ENCODE measurements at places on chromosomes 2 and 18. TPM values are rescaled to one million over a fixed set of nuclear protein-coding genes. Genes with fewer than 3 reads are reported as not detected.

- H3K4me1 ChIP-seq = no peaks in the 10 kb centered on the region
- H3K36me3 ChIP-seq = no peaks in the 10 kb centered on the region
- H3K4me3 ChIP-seq = no peak overlapping the region
- H3K27ac ChIP-seq = no peak overlapping the region
Observed at GRCh38 chr18:36381075-36381474, 83.6 kb downstream of the FHOD3 start.

- no peak overlapping the region for H3K4me3 ChIP-seq
- no peak overlapping the region for H3K27ac ChIP-seq
- no peaks in the 10 kb centered on the region for H3K36me3 ChIP-seq
- H3K4me1 ChIP-seq = no peaks in the 10 kb centered on the region
Observed at GRCh38 chr2:10007435-10007834, 35.9 kb upstream of the KLF11 start.

- H3K4me1 ChIP-seq = peaks cover 12% of the 10 kb centered on the region
- H3K4me3 ChIP-seq = no peak overlapping the region
- no peak for DNase-seq
Observed at GRCh38 chr2:65276609-65277008, 49.0 kb downstream of the ACTR2 start.

GRCh38 chr18:10101729-10102128 is 187.9 kb downstream of the VAPA start:
- no peak for DNase-seq
- no peak overlapping the region for H3K4me3 ChIP-seq
- H3K4me1 ChIP-seq = no peaks in the 10 kb centered on the region

The SIX3 gene
- not detected for total RNA-seq

GRCh38 chr2:166067229-166067628 is 60.6 kb downstream of the SCN1A start:
- no peak for DNase-seq
- no peak overlapping the region for H3K27ac ChIP-seq
- H3K4me1 ChIP-seq = no peaks in the 10 kb centered on the region
- H3K36me3 ChIP-seq = no peaks in the 10 kb centered on the region

The PLEKHH2 gene
- total RNA-seq = 2.8 TPM

The CAPN14 gene
- total RNA-seq = 0.59 TPM

DNA sequence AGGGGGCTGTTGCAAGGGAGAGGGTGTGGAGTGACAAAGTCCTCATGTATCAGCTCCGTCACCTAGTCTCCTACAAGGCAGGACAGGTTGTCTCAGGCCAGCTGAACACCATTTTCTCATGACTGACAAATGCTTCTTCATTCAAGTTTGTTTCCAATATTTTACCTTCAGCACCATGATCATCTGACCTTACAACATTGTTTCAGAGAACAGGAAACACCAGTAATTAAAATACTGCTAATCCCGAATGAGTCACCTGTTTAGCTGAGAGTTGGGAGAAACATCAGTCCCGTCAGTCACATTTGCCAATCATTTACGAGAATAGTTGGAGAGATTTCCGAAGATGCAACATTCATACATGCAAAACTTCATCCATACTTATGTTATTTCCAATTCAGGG is 25.7 kb upstream of the SP5 start:
- H3K4me1 ChIP-seq = no peaks in the 10 kb centered on the region
- H3K36me3 ChIP-seq = no peaks in the 10 kb centered on the region
- H3K4me3 ChIP-seq = no peak overlapping the region
- H3K27ac ChIP-seq = no peak overlapping the region

DNA sequence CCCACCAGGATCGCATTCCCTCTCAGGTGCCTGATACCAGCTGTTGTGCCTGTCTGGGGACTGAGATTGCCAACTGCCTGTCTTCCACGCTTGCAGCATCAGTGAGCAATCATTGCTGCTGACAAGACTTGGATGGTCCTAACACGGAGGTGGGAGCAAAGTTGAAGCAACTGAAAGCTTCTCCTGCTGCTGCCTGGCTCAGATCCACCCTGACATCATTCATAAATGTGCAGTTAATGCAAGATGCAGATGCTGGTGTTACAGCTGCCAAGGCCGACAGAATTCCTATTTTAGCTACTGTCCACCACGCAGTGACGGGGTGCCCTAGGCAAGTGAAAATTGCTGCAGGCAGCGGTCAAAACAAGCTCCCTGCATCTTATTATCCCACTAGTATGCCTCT is 131.4 kb downstream of the VWC2L start:
- H3K27ac ChIP-seq = no peak overlapping the region
- no peak overlapping the region for H3K4me3 ChIP-seq
- DNase-seq = no peak
- no peaks in the 10 kb centered on the region for H3K4me1 ChIP-seq
- no peaks in the 10 kb centered on the region for H3K27me3 ChIP-seq

DNA sequence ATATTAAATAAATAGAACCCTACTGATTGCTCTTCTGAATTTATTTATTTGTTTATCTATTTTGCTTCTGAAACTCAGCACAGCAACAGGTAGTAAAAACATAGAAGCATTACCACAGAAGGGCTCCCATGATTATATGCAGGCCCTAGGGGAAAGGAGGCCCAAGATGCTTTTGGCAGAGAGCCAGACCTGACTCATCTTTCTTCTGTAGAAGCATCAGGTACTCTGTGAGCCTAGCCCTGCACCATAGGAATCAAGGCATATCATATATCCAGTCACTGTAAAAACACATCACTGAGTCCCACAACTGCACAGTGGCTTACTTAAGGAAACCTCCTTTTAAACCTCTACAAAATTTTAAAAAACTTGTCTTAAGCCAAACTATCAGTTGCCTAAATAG is 1.8 kb downstream of the SCN9A start:
- no peak overlapping the region for H3K27ac ChIP-seq
- H3K36me3 ChIP-seq = no peaks in the 10 kb centered on the region
- no peak for DNase-seq
- no peaks in the 10 kb centered on the region for H3K4me1 ChIP-seq
- H3K27me3 ChIP-seq = no peaks in the 10 kb centered on the region
- H3K4me3 ChIP-seq = no peak overlapping the region

The TRABD2A gene
- total RNA-seq = 189 TPM

The TCF7L1 gene
- not detected for total RNA-seq

- peak; percentile 93 for DNase-seq
- peaks cover 27% of the 10 kb centered on the region for H3K4me1 ChIP-seq
- no peak overlapping the region for H3K27ac ChIP-seq
- H3K36me3 ChIP-seq = no peaks in the 10 kb centered on the region
- peak overlapping the region; percentile 70 for H3K4me3 ChIP-seq
Observed at GRCh38 chr2:201231781-201232466, 28.4 kb upstream of the CASP8 start.

The DLX1 gene
- total RNA-seq = not detected

- H3K4me1 ChIP-seq = no peaks in the 10 kb centered on the region
- DNase-seq = no peak
- H3K27ac ChIP-seq = no peak overlapping the region
- no peak overlapping the region for H3K4me3 ChIP-seq
- no peaks in the 10 kb centered on the region for H3K27me3 ChIP-seq
Observed at GRCh38 chr18:9802175-9803062, 83.4 kb upstream of the TXNDC2 start.

GRCh38 chr18:6624271-6624660 is 105.2 kb upstream of the ARHGAP28 start:
- DNase-seq = no peak
- no peaks in the 10 kb centered on the region for H3K4me1 ChIP-seq
- no peaks in the 10 kb centered on the region for H3K27me3 ChIP-seq
- no peaks in the 10 kb centered on the region for H3K36me3 ChIP-seq

DNA sequence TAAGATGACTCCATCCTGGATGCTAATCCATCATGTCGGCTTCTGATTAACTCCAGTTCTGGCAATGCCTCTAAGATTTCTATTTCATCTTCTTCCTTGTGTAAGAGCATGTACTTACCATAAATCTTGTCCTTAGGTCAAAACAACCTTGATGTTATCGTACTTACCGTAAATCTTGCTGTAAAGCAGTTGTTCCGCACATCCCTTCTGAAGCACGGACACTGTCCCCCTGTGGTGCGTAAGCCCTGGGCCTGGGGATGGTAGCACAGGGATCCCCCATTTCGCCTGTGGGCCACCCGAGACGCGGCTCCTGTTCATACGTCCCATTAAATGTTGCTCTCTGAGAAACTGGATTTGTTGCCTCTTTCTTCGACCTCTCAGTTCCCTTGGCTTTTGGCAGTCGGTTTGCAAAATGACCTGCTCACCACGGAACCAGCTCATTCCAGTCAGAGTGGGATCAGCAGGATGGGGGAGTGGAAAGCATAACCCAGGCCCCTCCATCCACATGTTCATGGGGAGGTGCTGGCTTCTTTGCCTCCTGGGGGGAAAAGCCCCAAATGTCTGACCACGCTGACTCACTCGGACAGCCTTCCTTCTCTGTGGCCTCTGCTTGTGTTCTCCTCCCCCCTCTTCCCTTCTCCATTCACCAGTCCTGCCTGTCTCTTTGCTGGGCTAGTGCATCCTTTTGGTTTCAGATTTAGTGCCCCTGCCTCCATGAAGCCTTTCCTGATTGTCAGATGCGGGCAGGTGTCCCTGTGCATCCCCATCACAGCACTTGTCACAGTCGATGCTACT is 49.9 kb downstream of the RAB31 start:
- DNase-seq = no peak
- H3K4me1 ChIP-seq = no peaks in the 10 kb centered on the region
- no peaks in the 10 kb centered on the region for H3K27me3 ChIP-seq
- H3K4me3 ChIP-seq = no peak overlapping the region
- no peak overlapping the region for H3K27ac ChIP-seq

DNA sequence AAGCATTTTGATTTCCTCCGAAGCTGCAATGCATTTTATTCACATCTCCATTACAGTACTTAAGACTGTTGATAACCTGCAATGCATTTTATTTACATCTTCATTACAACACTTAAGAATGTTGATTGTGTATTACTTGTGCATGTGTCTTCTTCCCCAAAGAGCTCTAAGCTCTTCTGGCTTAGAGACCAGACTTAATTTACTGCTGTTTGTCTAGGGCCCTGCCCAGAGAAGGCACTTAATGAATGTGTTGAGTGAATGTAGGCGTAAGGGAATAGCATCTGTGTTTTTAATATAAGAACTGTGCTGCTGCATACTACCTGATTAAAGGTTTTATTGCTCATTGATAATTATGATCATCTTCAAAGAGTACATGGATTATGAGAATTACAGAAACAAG is 295.6 kb downstream of the ZNF385B start:
- no peak overlapping the region for H3K4me3 ChIP-seq
- no peaks in the 10 kb centered on the region for H3K36me3 ChIP-seq
- no peak for DNase-seq
- no peak overlapping the region for H3K27ac ChIP-seq
- H3K4me1 ChIP-seq = no peaks in the 10 kb centered on the region

DNA sequence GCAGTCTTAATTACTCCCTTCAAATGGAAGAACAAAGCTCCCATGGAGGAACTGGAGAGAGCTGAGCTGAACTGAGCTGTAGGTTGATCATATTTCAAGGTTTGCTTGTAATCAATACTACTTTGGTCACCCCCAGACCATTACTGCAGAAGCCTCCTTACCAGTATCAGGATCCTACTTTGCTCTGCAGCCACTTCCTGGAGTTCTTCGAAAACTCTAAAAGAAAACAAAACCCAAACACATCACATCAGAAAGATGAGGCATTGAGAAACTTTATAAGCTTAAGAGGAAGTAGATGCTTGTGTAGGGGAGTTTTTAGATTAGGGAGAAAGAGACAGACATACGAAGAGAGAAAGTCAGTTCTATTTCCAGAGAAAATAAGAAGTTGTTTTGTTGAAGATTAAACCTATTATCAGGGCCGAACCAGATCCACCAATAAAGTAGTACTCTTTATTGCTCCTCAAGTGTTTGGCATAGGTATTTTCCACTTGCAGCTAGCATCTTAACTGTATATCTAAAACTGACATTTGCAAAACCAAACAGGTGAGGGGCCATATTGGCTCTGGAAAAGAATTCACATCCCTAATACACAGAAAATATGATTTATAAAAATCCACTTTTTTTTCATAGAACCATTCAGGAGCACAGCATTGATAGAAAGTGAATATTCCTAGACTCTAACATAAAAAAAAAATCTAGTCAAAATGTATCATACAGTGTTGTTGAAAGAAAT is 166.9 kb upstream of the KLF7 start:
- no peaks in the 10 kb centered on the region for H3K36me3 ChIP-seq
- DNase-seq = no peak
- H3K27ac ChIP-seq = no peak overlapping the region

GRCh38 chr2:150274108-150274507 is 213.4 kb downstream of the RND3 start:
- no peaks in the 10 kb centered on the region for H3K4me1 ChIP-seq
- no peak overlapping the region for H3K4me3 ChIP-seq
- H3K27ac ChIP-seq = no peak overlapping the region
- no peaks in the 10 kb centered on the region for H3K27me3 ChIP-seq

- H3K27ac ChIP-seq = no peak overlapping the region
- H3K36me3 ChIP-seq = no peaks in the 10 kb centered on the region
- H3K4me1 ChIP-seq = no peaks in the 10 kb centered on the region
- no peak overlapping the region for H3K4me3 ChIP-seq
Observed at GRCh38 chr18:25832001-25832604, 258.3 kb downstream of the SS18 start.

- no peak for DNase-seq
- H3K27me3 ChIP-seq = no peaks in the 10 kb centered on the region
- H3K27ac ChIP-seq = no peak overlapping the region
Observed at GRCh38 chr2:72413716-72414115, 266.1 kb upstream of the CYP26B1 start.

- no peak for DNase-seq
- H3K27ac ChIP-seq = no peak overlapping the region
- H3K27me3 ChIP-seq = no peaks in the 10 kb centered on the region
- no peaks in the 10 kb centered on the region for H3K36me3 ChIP-seq
- H3K4me1 ChIP-seq = no peaks in the 10 kb centered on the region
Observed at GRCh38 chr18:68299906-68300305, 415.0 kb downstream of the TMX3 start.

The SERPINB3 gene
- total RNA-seq = not detected

The PLCD4 gene
- total RNA-seq = 0.51 TPM

- no peak for DNase-seq
- no peaks in the 10 kb centered on the region for H3K27me3 ChIP-seq
- no peak overlapping the region for H3K27ac ChIP-seq
- H3K4me1 ChIP-seq = no peaks in the 10 kb centered on the region
Observed at GRCh38 chr2:63283273-63283672, 232.6 kb downstream of the OTX1 start.

GRCh38 chr2:136005462-136006196 is 20.2 kb upstream of the DARS1 start:
- H3K4me3 ChIP-seq = no peak overlapping the region
- no peak overlapping the region for H3K27ac ChIP-seq

The SLC14A1 gene
- 12.9 TPM for total RNA-seq
